ENCODE measurements at places on chromosomes 6 and 20.
A peak's percentile ranks its signal among the peaks of the same experiment; 100 is the strongest.

- no peak for DNase-seq
Measured at GRCh38 chr6:42274898-42275297, 57.2 kb upstream of the MRPS10 start.

- no peak for DNase-seq
Measured at GRCh38 chr20:55252521-55252920, 752.8 kb downstream of the CBLN4 start.

- DNase-seq: no peak
Measured at GRCh38 chr20:59812286-59813125, 120.9 kb downstream of the SYCP2 start.

GRCh38 chr6:141097471-141097870 lies 1035.3 kb upstream of the GJE1 start:
- no peak for DNase-seq

GRCh38 chr6:29490055-29490454 lies 2.3 kb upstream of the MAS1L start:
- no peak for DNase-seq

- DNase-seq: no peak
Measured at GRCh38 chr6:160347259-160348222, 637 bp upstream of the SLC22A3 start.

- no peak for DNase-seq
Measured at GRCh38 chr6:14322841-14323240, 205.3 kb downstream of the CD83 start.

DNA sequence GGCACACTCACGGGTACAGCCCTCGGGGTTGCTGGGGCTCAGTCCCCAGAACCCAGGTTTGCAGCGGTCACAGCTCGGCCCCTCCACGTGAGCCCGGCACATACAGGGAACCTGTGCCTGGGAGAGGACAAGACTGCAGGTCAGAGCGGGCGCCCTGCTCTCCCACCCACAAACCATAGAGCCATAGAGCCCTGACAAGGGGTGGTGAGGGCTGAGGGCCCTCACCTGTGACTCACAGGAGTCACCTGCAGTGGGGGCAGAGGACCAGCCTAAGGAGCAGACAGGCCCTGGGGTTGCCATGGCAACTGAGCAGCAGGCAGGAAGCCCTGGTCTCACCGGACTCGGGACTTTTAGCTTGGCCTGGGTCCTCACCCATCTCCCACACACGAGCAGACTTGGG lies 30.8 kb downstream of the LAMA5 start:
- DNase-seq: no peak

- no peak for DNase-seq
Measured at GRCh38 chr20:57371363-57371762, 19.8 kb upstream of the RBM38 start.

DNA sequence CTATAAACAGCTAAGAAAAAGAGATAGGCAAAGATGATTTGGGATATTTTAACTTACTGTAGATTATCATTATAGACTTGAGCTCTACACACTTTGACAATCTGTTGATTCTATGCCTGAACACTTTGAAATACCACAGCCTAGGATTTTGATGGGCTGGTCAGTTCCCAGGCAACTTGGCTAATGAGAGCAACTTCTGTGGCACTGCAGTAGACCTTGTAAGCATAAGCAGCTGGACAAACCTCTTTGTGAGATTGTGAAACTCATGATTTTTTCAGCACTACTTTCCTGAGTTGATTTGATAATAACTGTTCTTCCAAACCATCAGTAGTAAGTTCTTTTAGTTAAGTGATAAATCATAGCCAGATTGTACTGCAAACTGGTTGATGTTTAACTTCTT lies 27.1 kb upstream of the ELOVL5 start:
- DNase-seq: no peak

GRCh38 chr6:63475707-63476106 lies 96.6 kb upstream of the LOC128125822 start:
- no peak for DNase-seq

- no peak for DNase-seq
Measured at GRCh38 chr6:3711776-3712175, 39.7 kb downstream of the PXDC1 start.

DNA sequence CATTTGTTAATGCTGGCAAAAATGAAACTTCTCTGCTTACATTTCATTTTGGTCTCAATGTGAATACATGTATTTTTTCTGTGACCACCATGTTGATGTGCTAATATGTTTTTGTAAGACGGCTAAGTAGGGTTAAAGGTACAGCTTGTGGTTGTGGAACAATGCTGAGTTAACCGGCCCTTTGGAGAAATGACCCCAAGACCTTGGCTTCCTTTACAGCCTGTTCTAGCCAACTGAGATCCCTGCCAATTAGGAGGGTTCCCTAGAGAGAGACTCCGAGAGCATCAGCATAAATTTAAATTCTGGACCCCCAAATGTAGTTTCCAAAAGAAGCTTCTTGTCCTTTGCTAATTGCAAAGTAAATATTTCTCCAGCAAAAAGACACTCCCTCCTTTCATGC lies 44.4 kb downstream of the RSPO3 start:
- DNase-seq: no peak

DNA sequence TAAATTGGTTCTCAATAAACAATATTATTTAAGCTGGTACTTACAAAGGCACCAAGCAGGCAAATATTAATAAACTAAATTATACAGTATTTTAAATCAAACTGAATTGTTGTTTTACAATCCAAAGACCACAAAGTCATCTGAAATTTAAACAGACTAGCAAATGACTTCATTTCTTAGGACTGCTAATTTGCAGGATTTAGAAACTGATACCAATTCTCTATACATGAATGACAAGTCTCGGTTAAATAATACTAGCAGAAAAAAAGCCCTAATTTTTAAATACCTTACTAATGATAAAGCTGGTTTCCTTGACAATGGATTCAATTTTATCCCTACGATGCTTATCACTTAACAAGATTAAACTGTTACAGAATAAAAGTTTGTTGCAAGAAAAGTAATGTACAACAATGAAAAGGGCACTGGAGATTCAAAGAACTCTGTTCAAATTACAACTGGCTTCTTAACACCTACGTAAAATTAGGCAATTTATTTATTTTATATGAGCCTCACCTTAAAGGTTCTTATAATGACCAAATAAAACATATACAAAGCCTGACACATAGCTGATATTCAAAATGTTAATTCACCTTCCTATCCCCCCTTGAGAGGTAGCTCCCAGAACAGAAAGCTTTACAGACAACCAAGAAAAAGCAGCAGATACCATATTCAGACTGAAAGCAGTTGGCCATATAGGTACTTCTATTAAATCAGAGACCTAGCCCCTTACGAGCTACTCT lies 33.1 kb downstream of the HBS1L start:
- DNase-seq: no peak

DNA sequence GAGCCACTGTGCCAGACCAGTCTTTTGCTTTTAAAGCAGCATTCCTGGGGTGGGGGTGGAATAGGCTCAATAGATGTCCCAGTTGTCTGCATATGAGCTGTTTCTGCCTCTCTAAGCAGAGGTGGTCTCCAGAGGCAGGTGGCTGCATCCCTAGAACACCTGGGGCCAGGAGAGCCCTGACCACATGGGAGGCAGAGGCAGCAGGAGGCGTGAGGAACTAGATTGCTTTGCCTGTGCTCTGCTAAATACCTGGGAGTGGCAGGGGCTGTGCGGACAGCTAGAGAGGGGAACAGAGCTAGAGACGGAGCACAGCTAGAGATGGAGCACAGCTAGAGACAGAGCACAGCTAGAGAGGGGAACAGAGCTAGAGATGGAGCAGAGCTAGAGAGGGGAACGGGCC lies 29.1 kb upstream of the CLDN20 start:
- DNase-seq: no peak

GRCh38 chr6:138517635-138518034 lies 18.3 kb upstream of the NHSL1 start:
- peak; percentile 44 for DNase-seq

GRCh38 chr6:25138934-25139415 lies 140.2 kb upstream of the CARMIL1 start:
- no peak for DNase-seq

GRCh38 chr6:77930952-77931351 lies 278.1 kb downstream of the MEI4 start:
- DNase-seq: no peak

GRCh38 chr6:3943331-3943765 lies 94.2 kb downstream of the FAM50B start:
- DNase-seq: no peak

DNA sequence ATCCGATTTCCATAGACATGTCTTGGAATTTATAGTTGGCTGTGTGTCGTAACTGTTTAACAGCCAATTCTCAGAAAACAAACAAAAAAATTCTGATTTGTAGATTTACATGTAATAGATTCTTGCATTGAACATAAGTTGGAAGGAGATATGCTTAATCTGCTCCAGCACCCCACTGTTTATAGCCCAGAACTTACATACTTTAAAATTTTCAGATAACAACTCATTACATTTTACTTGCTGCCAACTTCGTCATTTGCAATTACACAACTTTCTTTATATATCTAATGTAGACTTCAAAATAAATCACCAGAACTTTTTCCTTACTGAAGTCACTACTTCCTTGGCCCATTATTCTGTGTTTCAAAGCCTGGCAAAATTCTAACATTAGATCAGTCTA lies 472.3 kb upstream of the EYS start:
- no peak for DNase-seq

- DNase-seq: no peak
Measured at GRCh38 chr6:40674170-40674569, 87.0 kb upstream of the LRFN2 start.

GRCh38 chr6:17885889-17886576 lies 101.4 kb downstream of the KIF13A start:
- no peak for DNase-seq

- no peak for DNase-seq
Measured at GRCh38 chr6:166026586-166027126, 141.0 kb downstream of the TBXT start.

DNA sequence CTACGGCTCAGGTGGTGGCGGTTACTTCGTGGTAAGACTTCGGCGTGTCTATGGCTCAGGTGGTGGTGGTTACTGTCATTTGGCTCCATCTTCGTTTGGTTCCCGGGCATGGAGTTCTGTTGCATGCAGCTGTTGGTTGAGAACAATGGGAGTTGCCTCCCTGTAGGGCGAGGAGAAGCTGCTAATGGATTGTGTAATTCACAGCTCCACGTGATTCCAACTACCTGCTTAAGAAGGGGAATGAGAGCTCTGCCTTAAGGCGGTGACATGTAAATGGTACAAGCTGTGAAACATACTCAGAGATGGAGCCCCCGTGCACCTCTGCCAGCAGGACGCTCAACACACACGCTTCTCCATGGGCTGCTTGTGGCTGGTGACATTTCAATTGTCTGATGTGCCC lies 12.4 kb upstream of the DACT2 start:
- no peak for DNase-seq

- DNase-seq: no peak
Measured at GRCh38 chr6:9103876-9104521, 668.7 kb upstream of the SLC35B3 start.

GRCh38 chr6:114140416-114140815 lies 169.5 kb upstream of the HDAC2 start:
- no peak for DNase-seq

DNA sequence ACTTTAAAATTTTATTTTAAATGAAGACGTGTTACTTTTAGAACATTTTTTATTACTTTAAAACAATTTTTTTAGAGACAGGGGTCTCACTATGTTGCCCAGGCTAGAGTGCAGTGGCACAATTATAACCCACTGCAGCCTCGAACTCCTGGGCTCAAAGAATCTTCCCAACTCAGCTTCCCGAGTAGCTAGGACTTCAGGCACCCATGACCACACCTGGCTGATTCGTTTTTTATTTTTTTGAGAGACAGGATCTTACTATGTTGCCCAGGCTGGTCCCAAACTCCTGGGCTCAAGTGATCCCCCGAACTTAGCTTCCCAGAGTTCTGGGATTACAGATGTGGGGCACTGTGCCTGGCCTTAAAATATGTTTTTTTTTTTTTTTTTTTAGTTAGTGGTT lies 287.7 kb downstream of the GMDS start:
- DNase-seq: no peak

GRCh38 chr20:46458866-46459750 lies 52.7 kb upstream of the ELMO2 start:
- no peak for DNase-seq

GRCh38 chr6:158118886-158119285 lies 49.2 kb downstream of the SERAC1 start:
- no peak for DNase-seq

- no peak for DNase-seq
Measured at GRCh38 chr20:47054945-47055344, 160.3 kb downstream of the EYA2 start.

DNA sequence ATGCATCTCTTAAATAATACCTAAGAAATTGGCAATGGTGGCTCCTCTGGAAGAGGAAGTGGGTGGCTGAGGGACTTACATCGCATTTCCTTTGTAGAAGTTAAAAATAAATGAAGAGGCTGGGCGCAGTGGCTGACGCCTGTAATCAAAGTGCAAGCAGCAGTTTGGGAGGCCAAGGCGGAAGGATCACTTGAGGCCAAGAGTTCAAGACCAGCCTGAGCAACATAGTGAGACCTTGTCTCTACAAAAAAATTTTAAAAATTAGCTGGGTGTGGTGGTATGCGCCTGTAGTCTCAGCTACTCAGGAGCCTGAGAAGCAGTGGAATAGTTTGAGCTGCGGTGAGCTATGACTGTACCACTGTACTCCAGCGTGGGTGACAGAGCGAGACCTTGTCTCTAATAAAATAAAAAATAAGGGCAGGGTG lies 12.2 kb upstream of the NCOA3 start:
- no peak for DNase-seq

DNA sequence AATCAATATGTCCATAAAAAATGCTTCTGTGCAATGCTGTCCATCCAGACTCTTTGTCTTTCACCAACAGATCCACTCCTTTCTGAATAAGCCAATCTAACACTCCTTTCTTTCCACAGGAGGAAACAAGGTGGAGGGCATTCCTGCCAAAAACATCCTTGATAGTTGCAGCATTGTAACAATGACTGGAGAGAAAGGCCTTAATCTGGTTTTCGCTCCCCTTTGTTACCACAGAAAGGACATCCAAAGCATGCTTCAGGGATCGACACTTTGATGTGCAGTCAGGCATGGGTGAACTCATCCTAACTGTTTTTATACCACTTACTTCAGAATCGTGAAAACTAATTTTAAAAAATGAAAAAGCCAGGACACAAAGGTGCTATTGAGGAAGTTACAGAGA lies 7.4 kb downstream of the IBTK start:
- DNase-seq: no peak

DNA sequence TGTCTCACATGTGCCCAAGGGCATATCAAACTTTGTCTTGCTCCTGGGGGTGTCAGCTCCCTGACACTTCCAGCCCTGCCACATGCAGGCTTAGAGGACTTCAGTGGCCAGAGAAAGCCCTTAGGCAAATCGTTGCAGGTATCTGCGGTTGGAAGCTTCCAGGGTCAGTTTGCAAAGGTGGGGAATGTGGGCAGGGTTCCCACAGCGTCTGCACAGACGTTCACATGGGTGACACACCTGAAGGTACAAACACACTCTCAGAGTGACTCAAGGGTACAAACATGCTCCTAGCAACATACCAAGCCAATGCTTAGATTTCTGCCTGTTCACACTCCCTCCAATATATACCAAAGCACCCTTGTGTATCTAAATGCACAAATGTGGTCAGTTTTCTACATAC lies 30.0 kb downstream of the VSTM2L start:
- DNase-seq: no peak

Measured in NK-92 treated with Interleukin-12 subunit alpha and Interleukin-12 subunit beta, amount 100 ng/mL, for 24 hours (cell line).